Gastrocnemius medialis (tissue), 4 donors: ENCODE measurements at places on chromosomes 16 and 17. TPM values are rescaled to one million over a fixed set of nuclear protein-coding genes. Genes with fewer than 3 reads are reported as not detected.
A peak's percentile ranks its signal among the peaks of the same experiment; 100 is the strongest.

- H3K4me1 ChIP-seq, result no peaks in the 10 kb centered on the region
- no peak overlapping the region for H3K4me3 ChIP-seq
Observed at GRCh38 chr17:44268709-44269534, 987 bp upstream of the SLC4A1 start.

EPX gene
- not detected for total RNA-seq

DNA sequence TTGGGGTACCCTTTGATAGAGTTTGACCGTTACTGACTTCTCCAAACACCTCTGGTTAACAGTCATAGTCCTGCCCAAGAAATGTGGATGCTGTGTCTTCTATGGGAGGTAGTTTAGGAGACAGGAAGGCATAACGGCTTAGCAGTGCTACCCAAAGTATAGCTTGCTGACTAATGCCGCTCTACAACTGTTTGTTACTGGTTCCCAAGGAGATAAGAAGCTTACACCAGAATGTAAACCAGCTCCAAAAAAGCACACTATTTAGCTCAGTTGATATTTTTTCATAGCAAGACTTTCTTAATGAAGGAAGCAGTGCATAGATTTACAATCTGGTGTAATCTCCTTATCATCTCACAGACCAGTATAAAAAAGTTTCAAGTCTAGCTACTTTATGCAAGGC lies 95.7 kb downstream of the HS3ST3B1 start:
- H3K4me1 ChIP-seq, result no peaks in the 10 kb centered on the region
- no peaks in the 10 kb centered on the region for H3K27me3 ChIP-seq
- no peaks in the 10 kb centered on the region for H3K36me3 ChIP-seq
- DNase-seq, result no peak
- no peak overlapping the region for H3K4me3 ChIP-seq

GRCh38 chr16:54006693-54007092 lies 279.9 kb downstream of the IRX3 start:
- H3K27ac ChIP-seq, result no peak overlapping the region
- H3K4me1 ChIP-seq, result no peaks in the 10 kb centered on the region
- no peaks in the 10 kb centered on the region for H3K27me3 ChIP-seq
- DNase-seq, result no peak
- no peaks in the 10 kb centered on the region for H3K36me3 ChIP-seq
- H3K4me3 ChIP-seq, result no peak overlapping the region

LPCAT2 gene
- total RNA-seq, result 1.2 TPM

KREMEN2 gene
- total RNA-seq, result not detected

- peak overlapping the region; percentile 99 for H3K27ac ChIP-seq
- peaks cover 98% of the 10 kb centered on the region for H3K4me1 ChIP-seq
- H3K27me3 ChIP-seq, result no peaks in the 10 kb centered on the region
- no peak for DNase-seq
Observed at GRCh38 chr17:59377410-59377809, 46.0 kb downstream of the YPEL2 start.
